ENCODE measurements at places on chromosomes 2 and 18.

- DNase-seq = peak; percentile 20
Measured at GRCh38 chr2:206392118-206392517, 51.2 kb upstream of the ADAM23 start.

GRCh38 chr18:43664487-43665008, 387.3 kb upstream of the SYT4 start:
- DNase-seq = no peak

- no peak for DNase-seq
Measured at GRCh38 chr2:72515696-72516095, 310.1 kb downstream of the EXOC6B start.

GRCh38 chr2:1967242-1968208, 223.2 kb upstream of the PXDN start:
- DNase-seq = no peak

GRCh38 chr2:52976143-52976949, 791.3 kb upstream of the CHAC2 start:
- no peak for DNase-seq

- no peak for DNase-seq
Measured at GRCh38 chr2:97999536-97999935, 3.8 kb upstream of the TMEM131 start.

DNA sequence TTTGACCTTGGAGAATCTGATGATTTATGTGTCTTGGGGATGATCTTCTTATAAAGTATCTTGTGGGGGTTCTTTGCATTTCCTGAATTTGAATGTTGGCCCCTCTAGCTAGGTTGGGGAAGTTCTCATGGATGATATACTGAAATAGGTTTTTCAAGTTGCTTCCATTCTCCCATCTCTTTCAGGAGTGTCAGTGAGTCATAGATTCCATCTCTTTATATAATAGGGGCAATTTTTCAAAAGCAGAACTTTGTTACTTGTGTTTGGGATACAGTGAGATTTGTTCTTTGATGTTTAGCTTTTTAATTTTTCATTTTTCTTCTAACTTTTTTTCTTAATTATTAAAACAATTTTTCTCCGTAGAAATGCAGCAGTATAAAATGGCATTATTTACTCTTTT, 19.4 kb downstream of the TMEM87B start:
- DNase-seq = no peak

DNA sequence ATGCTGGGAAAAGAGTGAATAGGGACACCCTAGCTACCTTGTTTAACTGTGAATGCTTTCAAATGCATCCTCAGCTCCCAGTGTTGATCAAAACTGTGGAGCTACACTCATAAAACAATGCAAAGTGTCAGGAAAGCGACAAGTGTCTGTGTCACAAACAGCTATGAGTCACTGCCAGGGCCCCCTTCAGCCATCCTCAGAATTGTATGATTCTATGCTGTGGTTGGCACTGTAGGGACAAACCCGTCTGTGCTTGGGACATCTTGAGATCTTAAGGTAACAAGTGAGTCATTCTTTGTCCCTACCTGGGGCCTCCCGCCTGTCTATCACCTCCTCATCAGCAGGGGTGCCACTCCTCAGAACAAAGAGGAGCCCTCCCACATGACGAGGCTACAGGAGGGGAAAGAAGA, 42.4 kb downstream of the KLF7 start:
- DNase-seq = no peak

- DNase-seq = no peak
Measured at GRCh38 chr2:230383453-230383852, 32.5 kb upstream of the SP100 start.

DNA sequence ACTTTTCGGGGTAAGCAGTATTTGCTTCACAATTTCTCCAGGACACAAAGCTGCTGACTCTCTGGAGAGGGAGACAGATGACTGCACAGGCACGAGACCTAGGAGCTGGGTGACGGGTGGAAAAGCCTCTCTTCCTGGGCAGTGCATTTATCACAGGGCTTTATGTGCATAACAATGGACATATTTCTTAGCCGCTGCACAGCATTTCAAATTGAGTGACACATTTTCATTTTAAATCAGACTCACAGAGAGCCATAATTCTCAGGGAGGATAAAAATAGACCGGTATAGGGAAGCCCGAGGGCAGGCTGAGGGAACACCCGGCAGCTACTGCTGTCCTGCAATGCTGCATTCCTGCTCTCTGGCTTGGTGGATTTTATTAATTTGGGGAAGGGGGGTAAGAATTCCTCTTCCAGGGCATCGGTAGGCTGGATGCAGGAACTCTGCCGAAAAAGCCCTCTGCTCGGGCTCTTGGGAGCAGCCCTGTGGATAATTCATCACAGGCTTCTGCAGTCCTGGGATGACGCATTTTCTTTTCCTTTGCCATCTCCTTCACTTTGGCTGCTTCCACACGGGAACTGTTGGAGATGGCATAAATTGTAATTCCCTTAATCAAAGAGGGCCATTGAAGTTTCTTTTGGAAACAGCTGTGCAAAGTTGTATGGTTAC, 108.1 kb upstream of the ACAA2 start:
- DNase-seq = no peak

DNA sequence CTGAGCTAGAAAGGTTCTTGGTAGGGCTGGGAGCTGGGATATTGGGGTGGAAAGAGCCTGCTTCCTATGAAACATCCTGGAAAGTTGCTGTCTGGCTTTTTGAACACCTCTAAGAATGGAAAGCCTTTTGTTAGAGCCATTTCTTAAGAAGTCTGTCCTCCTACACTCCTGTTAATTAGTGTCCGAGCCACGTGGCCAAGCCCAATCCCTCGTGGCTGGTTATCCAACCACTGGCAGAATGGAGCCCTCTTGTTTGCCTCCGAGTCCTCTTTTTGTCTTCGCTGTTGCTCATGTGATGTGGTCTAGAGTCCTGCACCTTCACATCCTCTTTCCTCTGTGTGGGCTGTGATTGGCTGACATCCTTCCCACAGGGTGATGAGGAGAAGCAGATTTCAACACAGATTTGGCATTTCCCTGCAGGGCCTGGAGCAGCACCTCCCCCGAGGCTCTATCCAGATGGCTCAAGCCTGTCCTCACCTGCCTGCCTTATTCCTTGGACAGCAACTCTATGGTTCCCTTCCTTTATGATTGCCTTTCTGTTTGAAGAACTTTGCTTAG, 8.2 kb upstream of the TOGARAM2 start:
- no peak for DNase-seq

- no peak for DNase-seq
Measured at GRCh38 chr2:46874236-46874929, 41.2 kb downstream of the MCFD2 start.

- no peak for DNase-seq
Measured at GRCh38 chr2:239288951-239289511, 111.8 kb downstream of the HDAC4 start.

- DNase-seq = no peak
Measured at GRCh38 chr2:181138816-181139215, 158.4 kb downstream of the UBE2E3 start.

DNA sequence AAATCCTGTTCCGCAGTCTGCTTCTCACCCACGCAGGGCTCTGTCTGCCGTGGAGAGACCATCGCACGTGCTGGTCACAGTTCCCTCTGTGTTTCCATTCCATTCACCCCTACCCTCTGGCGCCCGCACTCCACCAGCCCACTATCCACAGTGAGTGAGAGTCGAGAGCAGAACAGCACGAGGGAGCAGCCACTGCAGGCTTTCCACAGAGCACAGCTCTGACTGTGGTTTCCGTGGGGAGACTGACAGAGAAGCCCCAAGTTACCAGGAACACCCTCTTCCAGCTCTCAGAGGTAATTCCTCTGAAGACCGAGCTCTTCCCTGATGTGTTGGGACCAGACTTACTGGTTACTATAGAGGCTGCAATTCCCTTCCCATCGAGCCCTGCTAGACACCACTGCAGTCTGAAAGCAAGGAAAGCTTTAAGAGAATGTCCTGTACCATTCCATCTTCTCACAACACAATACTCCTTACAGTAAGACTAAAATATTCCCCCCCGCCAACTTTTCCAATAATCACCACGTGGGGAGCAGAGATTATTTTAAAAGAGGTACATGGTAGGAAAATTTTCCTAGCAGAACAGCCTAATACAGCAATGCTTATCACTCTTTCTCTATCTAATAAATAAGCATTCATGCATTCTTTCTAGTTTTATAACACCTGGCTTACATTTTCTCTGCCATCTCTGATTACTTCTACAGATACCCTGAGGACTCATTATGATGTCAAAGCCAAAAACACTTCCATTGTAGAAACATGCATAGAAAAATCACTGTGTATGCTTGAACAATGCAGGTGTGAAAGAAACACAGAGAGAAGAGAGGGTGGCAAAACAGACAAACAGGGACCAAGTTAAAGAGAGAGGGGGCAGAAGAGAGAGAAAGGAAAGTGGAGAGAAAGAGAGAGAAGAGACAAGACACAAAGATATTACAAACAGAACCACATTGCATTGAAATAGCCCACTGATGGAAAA, 4.7 kb downstream of the MYT1L start:
- DNase-seq = no peak

GRCh38 chr2:109304242-109304641, 175.2 kb downstream of the SH3RF3 start:
- no peak for DNase-seq

All from stimulated activated naive B cell treated with anti-CD40 and anti-IgM and Interleukin-4, amounts not matched to agents 10 μg/mL and 1 μg/mL and 100 μg/mL, for 72 hours (primary cell).